A549 treated with ZK216348 at 1 μM for 4 hours (cell line): ENCODE measurements at places on chromosomes 1 and 21. TPM values are rescaled to one million over a fixed set of nuclear protein-coding genes. Genes with fewer than 3 reads are reported as not detected.

RIIAD1 gene
- not detected in 5 replicates for total RNA-seq

MATN1 gene
- total RNA-seq = 0.06 TPM in 1 of 5 replicates, not detected in the others

NTRK1 gene
- 0.11 to 0.16 TPM (median 0.12 TPM) in 3 of 5 replicates, not detected in the others for total RNA-seq

LCE1D gene
- total RNA-seq = not detected in 5 replicates

C1QC gene
- total RNA-seq = not detected in 5 replicates

SYCP1 gene
- not detected in 5 replicates for total RNA-seq

SPRR2F gene
- not detected in 5 replicates for total RNA-seq

OR10J1 gene
- total RNA-seq = not detected in 5 replicates

TRIM62 gene
- total RNA-seq = 1.8 to 2.6 TPM (median 2.3 TPM) in 5 replicates

DMBX1 gene
- total RNA-seq = 0.51 to 1.2 TPM (median 0.99 TPM) in 5 replicates

PROK1 gene
- not detected in 5 replicates for total RNA-seq

LCE1A gene
- not detected in 5 replicates for total RNA-seq

KLHDC7A gene
- total RNA-seq = 1.1 to 2.3 TPM (median 1.5 TPM) in 5 replicates

PBX1 gene
- total RNA-seq = 14.6 to 21.7 TPM (median 19.1 TPM) in 5 replicates

KIF14 gene
- 5.6 to 12.7 TPM (median 10.9 TPM) in 5 replicates for total RNA-seq

GBP6 gene
- not detected in 5 replicates for total RNA-seq

TMCO1 gene
- total RNA-seq = 157 to 210 TPM (median 166 TPM) in 5 replicates

CD1E gene
- not detected in 5 replicates for total RNA-seq

NCAM2 gene
- not detected in 5 replicates for total RNA-seq

MROH9 gene
- total RNA-seq = not detected in 5 replicates

SPRR1B gene
- not detected in 5 replicates for total RNA-seq

ZSWIM5 gene
- total RNA-seq = 0.35 to 0.62 TPM (median 0.53 TPM) in 5 replicates

FMO1 gene
- not detected in 5 replicates for total RNA-seq

NR5A2 gene
- 2.5 to 5.2 TPM (median 4.4 TPM) in 5 replicates for total RNA-seq

CA6 gene
- total RNA-seq = not detected in 5 replicates

PADI1 gene
- 0.86 to 2.1 TPM (median 1.9 TPM) in 5 replicates for total RNA-seq

NPPB gene
- total RNA-seq = 0.42 TPM in 1 of 5 replicates, not detected in the others

RNU1-2 gene
- not detected in 5 replicates for total RNA-seq

ASCL5 gene
- 0.11 to 0.27 TPM (median 0.23 TPM) in 3 of 5 replicates, not detected in the others for total RNA-seq

RPTN gene
- total RNA-seq = 0.07 TPM in 1 of 5 replicates, not detected in the others

PRKAA2 gene
- total RNA-seq = 1.3 to 2.8 TPM (median 2.3 TPM) in 5 replicates

LAPTM5 gene
- total RNA-seq = 0.16 to 0.28 TPM (median 0.22 TPM) in 4 of 5 replicates, not detected in the other

SLC25A34 gene
- 0.12 to 0.48 TPM (median 0.28 TPM) in 5 replicates for total RNA-seq

OR2T33 gene
- total RNA-seq = not detected in 5 replicates

DYRK1A gene
- total RNA-seq = 9.7 to 14.7 TPM (median 14.0 TPM) in 5 replicates

PSEN2 gene
- total RNA-seq = 20.4 to 33.1 TPM (median 28.3 TPM) in 5 replicates

TCP10L gene
- total RNA-seq = 0.42 to 1.8 TPM (median 0.75 TPM) in 4 of 5 replicates, not detected in the other

AADACL3 gene
- total RNA-seq = not detected in 5 replicates

SLFNL1 gene
- not detected in 5 replicates for total RNA-seq

PRR9 gene
- total RNA-seq = not detected in 5 replicates

DVL1 gene
- total RNA-seq = 31.3 to 89.3 TPM (median 77.1 TPM) in 5 replicates
